8988T (cell line): ENCODE measurements at places on chromosomes 7 and 10.

DNA sequence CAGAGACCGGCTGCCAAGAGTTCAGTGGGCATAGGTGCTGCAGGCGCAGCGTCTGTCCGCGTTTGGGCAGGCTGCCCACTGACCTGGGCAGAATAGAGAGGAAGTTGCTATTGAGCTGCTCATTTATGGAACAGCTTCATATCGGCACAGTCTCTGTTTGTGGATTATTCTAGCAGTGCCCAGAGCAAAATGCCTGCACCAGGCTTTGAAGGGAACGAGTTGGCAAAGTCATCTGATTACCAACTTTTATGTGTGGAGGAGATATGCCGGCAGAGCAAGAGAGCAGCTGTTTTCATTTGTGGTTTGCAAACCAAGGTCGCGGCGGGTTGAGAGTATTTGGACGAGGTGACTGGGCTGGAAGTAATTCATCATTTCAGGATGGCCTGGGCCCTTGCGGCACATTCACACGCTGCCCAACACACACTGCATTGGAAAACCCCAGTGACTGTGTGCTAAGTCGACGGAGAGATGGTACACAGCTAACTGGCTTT, 228.5 kb downstream of the TCERG1L start:
- no peak for DNase-seq

DNA sequence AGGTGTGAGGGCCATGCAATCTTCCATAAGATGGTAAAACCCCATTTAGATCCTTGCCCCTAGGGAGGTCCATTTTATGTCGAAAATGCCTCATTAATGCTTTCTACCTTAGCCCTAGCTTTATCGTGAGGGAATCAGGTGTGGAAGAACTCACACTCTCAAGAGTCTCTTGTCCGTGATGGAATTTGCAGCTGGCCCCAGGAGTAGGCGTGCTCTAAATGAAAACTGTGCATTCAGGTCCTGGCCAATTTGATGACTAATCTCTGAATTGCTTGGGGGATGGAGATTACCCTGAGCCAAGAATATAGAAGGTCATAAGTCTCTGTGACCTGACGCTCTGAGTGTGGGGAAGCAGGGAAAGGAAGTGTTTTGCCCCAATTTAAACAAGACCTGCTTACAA, 6.6 kb downstream of the C10orf90 start:
- no peak for DNase-seq

DNA sequence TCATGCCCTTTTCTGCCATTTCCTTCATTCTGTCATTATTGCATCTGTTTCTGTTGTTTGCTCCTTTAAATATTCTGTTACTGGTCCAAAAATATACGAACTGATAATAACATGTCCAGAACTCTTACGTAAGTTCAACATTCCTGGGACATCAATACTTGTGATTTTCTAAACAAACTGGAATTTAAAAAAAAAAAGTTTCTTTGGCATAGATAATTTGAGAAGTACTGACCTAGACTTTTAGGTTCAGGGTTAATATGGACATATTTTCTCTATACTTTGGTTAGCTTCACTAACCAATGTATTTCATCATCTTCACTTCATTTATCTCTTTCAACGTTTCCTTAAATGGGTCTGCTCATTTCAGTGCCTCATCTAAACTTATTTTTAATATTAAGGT, 147.3 kb downstream of the JMJD1C start:
- no peak for DNase-seq

DNA sequence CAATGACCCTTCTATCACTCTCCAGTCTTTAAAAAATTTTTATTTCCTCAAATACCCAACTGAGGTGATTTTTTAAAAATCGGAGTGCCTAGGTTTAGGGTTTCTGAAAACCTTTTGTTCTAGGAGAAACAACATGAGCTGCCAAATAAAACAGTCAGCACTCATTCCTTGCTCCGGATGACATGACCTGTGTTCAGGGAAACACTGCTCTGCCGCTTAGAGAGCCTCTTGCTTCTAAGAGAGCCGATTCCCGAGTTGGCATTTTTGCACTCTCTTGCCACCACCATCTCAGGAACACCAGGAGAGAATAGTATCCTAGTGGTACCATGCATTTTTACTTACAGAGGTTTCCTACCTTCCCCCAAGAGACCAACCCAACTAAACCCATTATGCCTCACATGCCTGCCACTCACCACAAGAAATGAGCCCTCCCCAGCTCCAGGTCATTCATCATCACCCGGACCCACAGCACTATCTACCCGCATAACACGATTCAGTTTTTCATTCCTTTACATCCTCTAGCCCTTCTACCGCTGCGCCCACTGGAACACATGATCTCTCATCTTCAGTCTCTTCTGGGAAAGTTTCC, 365.4 kb downstream of the THSD7A start:
- DNase-seq = no peak
